Heart right ventricle (tissue), 16 donors: ENCODE measurements at places on chromosomes 4 and X. TPM values are rescaled to one million over a fixed set of nuclear protein-coding genes. Genes with fewer than 3 reads are reported as not detected.

Gene SLC6A8
- total RNA-seq, result 198 TPM

Gene CLDN24
- not detected for total RNA-seq

Gene SLITRK2
- 0.04 TPM for total RNA-seq

Gene TSPYL2
- 17.2 TPM for total RNA-seq

Gene ODAPH
- not detected for total RNA-seq

Gene DRD5
- not detected for total RNA-seq

Gene NHSL2
- 6.3 TPM for total RNA-seq

Gene PAGE2
- total RNA-seq, result not detected

Gene ITIH6
- not detected for total RNA-seq

Gene RPL9
- 567 TPM for total RNA-seq
